ENCODE measurements at places on chromosomes 11 and 22.

DNA sequence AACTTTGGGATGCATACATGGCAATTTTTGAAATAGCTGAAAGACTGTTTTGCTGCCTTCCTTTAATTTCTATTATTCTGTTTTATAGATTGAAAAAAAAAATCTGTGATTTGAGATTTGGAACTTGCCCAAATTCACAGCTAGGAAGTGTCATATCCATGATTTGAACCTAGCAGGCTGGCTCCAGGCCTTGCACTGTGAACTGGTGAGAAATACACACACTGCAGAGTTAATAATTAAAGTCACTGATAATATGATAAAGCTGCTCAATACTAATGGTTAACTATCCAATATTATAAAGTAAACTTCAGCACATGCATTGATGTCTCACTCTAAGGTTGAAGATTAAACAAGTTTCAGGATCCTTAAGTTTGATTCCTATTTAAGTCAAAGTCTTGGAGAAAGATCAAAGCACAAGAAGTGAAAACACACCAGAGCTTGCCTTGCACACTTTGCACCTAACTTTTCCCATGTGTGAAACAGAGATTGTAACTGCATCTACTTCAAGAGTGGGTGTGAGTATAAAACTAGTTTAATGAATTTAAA is 150.6 kb upstream of the CCDC179 start:
- no peak for DNase-seq

GRCh38 chr11:45021692-45022141 is 71.0 kb upstream of the TP53I11 start:
- DNase-seq, result no peak

GRCh38 chr11:67118181-67118766 is 789 bp upstream of the KDM2A start:
- DNase-seq, result peak; percentile 33

DNA sequence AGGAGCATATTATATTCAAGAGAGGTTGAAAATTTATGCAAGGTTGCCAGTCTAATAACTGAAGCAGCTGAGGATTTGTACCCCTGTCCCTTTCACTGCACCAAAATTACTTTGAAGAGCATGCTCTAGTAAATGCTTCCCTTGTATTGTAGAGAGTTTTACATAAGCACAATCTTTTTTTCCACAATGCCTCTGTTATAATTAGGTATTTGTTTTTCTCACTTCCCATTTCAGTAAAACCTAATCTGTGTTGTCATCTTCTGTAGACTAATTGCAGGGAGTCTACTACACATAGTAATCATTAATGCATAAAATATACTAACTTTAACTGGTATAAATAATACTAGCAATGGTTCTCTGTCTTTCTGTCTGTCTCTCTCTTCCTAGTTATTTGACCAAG is 718.4 kb upstream of the ANO5 start:
- no peak for DNase-seq

- DNase-seq, result no peak
These were observed 47.5 kb upstream of the GRAMD1B start for GRCh38 chr11:123382555-123383074.

- no peak for DNase-seq
These were observed 25.7 kb upstream of the CDC42EP2 start for GRCh38 chr11:65288706-65289536.

DNA sequence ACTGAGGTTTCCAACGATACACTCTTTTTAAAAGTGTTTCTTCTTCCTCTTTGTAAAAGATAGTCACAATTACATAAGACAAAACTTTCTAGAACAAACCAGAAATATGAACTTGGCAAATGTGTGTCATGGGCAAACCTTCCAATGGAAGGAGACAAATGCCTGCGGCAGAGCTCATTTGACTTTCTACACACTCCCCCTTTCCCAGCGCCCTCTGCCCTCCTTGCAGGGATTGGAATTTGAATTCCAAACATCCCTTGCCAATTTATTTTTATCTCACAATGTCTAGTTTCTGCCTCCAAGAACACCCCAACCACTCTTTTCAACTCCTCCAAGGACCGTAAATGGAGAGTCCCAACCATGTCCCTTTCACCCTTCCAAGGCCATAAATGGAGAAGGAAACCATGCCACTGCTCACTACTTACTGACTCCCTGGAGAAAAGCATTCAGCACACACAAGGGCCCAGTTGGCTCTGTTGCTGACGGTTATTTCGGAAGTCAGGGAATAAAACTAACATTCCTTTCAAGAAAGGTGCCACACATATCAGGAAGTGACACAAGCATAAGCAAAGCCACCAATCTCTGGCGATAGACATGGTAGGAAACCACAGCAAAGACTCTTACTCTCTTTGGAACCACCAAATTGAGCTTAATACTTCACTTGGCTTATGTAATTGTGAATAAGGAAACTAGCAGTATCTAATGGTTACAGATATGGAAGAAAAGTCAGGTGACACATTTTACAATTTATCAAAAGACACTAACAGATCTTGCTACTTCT is 15.0 kb upstream of the ESAM start:
- DNase-seq, result no peak

GRCh38 chr11:47270331-47271271 is 668 bp downstream of the MADD start:
- no peak for DNase-seq

DNA sequence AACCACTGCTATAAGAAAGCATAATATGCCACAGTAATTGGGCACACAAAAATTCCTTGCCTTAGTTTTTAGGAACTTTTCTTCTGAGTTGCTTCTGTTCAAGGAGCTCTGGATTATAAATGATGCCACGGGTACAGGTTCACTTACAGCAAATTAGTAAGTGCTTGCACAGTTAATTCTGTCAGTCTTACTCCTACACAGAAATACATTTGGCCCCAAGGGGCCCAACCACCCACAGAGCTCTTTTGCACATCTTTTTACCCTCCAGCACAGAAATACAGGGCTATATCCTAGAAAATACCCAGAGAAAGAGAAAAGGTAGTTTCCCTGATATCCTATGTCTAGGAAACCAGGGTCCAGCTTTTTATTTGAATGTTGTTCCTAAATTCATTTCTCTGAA is 86.6 kb upstream of the CHRM4 start:
- DNase-seq, result no peak

DNA sequence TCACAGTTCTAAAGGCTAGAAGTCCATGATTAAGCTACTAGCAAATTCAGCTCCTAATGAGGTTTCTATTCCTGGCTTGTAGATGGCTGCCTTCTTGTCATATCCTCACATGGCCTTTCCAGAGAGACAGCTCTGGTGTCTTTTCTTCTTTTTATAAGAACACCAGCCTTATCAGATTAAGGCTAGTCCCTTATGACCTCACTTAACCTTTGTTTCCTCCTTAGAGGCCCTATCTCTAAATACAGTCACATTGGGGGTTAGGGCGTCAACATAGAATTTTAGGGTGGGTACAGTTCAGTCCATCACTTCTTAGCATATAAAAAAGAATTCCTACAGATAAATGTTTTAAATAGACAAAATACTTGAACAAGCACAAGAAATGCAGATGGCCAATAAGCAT is 18.2 kb upstream of the CLPB start:
- no peak for DNase-seq

- DNase-seq, result no peak
These were observed 1.6 kb downstream of the MCAM start for GRCh38 chr11:119315131-119316015.

- DNase-seq, result no peak
These were observed 10.2 kb downstream of the PHF5A start for GRCh38 chr22:41458161-41458728.

- DNase-seq, result peak; percentile 82
These were observed 95.5 kb upstream of the PARVA start for GRCh38 chr11:12281571-12282478.

- no peak for DNase-seq
These were observed 76.4 kb upstream of the MYOD1 start for GRCh38 chr11:17642980-17643379.

DNA sequence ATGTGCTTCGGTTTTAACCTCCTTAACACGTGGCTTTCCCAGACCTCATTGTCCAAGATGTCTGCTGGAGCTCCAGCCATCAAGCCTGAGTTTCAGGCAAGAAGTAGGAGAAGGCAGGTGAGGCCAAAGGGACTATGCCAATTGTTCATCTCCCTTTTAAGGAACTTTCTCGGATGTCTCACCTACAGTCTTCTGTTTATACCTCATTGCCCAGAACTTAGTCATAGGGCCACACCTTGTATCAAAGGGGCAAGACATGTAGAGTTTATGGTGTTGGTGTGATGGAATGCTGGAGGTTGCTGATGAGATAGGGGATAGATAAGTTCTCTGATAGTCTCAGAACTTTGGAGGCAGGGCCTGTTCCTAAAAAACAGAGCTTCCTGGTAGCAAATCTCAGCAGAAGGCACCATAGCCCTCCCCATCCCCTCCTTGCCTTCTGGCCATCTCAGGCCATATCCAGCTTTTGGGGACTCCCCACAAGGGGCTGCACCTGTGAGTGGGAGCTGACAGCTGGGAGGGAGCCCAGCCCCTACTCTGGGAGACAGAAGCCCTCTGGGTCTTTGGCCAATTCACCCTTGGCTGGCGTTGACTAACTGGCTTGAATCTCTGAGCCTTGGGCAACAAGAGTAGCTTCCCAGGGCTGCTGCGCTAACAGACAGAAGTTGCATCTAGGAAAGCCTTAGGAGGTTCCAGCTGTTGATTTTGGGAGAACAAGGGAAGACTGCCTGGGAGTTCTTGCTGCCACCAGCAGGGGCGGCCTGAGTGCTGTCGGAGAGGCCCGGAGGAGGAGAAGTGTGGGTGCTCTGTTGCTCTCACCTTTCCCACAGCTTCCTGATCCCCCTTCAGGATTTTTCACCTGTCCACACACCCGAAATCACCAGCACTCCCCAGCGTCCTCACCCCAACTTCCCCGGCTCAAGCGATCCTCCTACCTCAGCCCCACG is 149.8 kb upstream of the THY1 start:
- DNase-seq, result no peak

DNA sequence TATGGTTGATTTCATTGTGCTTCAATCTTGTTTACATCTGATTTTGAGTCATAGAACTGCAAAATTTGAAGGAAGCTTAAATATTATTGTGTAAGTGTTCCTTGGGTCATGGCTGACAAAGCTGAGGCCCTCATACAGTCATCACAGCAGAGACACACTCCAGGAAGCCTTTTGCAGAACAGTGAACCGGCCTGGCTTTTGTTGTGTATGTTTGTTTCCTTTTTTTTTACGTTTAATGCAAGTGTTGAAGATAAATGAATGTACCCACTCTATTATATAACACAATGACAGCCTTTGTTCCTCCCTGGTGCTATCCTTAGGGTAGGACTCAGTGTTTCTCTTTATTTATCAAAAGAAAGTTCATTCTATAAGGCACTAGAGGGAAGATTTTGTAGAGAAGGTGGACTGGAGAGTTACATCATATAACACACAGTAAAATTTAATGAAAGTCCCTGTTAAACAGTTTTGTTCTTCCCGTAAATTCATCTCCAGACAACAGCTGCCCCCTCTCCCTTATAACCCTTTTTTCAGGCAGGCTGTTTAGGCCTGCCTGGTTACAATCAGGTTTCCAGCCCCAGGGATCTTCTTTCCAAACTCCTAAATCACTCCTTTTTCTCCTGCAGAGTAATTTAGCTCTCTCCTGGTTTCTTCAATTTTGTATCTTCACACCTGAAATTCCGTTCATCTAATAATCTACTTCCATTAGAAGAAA is 34.3 kb upstream of the CSTF3 start:
- no peak for DNase-seq

DNA sequence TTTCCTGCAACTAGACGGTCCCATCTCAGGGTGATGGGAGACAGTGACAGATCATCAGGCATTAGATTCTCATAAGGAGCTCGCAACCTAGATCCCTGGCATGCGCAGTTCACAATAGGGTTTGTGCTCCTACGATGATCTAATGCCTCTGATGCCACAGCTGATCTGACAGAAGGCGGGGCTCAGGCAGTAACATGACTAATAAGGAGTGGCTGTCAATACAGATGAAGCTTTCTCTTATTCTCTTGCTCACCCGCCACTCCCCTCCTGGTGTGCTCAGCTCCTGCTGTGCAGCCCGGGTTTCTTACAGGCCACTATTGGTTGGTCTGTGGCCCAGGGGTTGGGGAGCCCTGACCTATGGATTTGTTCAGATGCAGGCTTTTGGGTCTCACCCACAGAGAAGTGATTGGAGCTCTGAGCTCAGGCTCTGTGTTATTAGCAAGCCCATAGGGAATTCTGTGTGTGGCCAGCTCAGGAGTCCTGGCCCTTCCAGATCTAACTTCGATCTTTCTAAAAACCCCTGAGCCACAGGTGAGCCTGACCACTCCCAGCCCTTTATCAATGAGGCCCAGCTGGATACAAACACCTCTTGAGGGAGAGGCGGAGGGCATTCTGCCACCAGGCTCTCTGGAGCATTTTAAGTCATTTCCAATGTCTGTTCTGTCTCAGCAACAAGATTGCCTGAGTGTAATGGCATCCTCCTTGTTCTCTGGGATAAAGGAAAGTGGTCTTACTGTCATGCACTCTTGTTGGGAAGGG is 351.8 kb downstream of the BUD13 start:
- DNase-seq, result no peak

DNA sequence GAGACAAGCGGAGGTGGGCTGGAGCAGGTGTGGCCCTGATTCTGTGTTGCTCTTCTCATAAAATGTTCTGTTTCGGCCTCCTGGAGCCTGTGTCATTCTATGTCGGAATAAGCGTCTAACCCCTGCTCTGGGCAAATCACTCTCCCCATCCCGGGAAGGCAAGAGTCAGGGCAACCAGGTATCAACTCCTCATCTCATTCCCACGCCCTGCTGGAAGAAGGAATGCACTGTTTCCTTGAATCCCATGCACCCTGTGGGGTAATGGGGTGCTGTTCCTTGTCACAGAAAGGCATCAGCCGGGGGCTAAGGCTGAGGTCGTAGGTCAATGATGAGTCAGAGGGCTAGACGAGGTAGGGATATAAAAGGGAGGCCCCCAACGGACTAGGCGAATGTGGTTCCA is 2.6 kb downstream of the FAM180B start:
- no peak for DNase-seq

DNA sequence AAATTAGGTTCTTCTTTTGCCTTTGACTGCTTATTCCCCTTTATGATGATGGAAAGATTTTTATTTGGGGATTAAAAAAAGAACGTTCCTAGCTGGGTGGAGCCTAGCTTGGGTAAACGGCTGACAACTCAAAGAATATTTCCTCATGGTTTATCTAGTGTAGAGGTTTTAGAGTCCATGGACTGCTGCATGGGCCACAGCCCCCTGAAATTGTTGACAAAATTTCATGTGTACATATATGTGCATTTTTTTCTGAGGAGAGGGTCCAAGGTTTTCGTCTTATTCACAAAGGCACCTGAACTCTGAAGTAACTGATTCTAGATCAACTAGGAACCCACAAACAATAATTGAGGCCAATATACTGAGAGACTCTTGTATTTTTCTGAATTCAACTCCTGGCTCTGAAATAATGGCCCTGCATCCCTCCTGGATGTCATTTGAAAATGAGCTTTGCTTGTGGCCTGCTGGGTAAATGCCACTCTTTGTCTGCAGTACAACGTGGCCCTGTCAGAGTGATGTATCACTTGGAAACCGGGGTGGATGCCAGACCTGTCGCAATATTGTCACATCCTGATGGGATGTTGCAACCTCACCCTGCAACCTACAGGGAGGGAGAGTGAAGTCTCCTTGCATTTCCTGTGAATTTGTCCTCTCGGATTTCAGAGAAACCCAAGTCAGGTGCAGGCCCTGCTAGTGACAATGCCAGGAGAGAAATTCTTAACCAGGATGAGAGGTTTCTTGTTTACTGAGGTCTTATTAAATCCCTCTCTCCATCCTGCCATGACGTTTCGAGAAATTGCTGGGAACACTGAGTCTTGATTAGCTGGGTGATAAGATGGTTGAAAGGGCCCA is 33.8 kb downstream of the EHF start:
- no peak for DNase-seq

Measured in stimulated activated CD4-positive, alpha-beta T cell treated with anti-CD3 and anti-CD28 coated beads, Interleukin-12 subunit alpha, Interleukin-12 subunit beta, amount 100 ng/mL, for 24 hours (primary cell).